T-helper 17 cell (primary cell): ENCODE measurements at places on chromosomes 7 and 10. TPM values are rescaled to one million over a fixed set of nuclear protein-coding genes. Genes with fewer than 3 reads are reported as not detected.
A peak's percentile ranks its signal among the peaks of the same experiment; 100 is the strongest.

DNA sequence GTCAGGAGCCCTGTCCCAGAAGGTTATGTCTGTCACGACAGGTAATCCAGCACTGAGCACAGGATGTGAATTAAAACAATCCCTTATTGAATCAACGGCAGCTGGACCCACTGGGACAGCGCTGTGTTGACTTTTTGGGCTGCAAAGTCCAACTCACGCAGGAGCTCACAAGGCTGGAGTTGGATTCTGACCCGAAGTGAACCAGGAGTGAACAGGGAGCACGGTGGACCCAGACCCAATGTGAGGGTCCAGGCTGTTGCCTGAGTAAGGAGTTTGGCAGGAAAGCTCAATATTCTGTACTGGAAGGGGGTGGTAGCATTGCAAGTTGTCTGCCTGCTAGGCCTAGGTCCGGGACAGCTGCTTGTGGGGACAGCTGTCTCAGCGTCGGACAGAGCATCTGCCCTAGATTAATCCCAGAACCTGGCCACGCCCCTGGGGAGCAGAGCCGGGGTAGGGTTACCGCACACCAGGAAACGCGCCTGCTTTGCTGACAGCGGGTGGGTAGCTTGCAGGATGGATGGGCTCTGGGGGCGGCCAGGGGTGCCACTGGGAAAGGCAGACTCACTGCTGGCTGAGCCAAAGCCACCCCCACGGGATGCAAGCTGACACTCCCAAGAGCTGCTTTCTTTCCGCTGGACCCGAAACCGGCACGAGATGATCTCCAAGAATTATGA is 24.0 kb downstream of the COL26A1 start:
- DNase-seq: no peak

DNA sequence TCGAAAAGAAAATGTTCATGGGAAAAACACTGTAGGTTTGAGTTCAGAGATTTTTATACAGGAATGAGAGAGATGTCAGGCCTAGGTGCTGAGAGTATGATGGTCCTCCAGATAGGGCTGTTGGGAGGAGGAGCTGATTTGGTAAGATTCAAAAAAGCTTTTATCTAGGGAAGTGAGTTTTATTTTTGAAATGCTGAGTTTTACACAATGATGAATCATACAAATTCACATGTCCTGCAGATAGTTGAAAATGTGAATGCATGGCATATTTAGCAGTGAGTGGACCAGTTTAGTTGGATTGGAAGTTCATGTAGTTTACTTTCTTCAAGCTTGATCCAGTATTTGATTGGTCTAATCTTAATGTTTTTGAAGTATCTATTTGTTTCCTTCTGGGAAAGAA is 154.8 kb downstream of the LRRC4 start:
- DNase-seq: no peak

- DNase-seq: no peak
Measured at GRCh38 chr7:17239046-17239445, 59.4 kb upstream of the AHR start.

DNA sequence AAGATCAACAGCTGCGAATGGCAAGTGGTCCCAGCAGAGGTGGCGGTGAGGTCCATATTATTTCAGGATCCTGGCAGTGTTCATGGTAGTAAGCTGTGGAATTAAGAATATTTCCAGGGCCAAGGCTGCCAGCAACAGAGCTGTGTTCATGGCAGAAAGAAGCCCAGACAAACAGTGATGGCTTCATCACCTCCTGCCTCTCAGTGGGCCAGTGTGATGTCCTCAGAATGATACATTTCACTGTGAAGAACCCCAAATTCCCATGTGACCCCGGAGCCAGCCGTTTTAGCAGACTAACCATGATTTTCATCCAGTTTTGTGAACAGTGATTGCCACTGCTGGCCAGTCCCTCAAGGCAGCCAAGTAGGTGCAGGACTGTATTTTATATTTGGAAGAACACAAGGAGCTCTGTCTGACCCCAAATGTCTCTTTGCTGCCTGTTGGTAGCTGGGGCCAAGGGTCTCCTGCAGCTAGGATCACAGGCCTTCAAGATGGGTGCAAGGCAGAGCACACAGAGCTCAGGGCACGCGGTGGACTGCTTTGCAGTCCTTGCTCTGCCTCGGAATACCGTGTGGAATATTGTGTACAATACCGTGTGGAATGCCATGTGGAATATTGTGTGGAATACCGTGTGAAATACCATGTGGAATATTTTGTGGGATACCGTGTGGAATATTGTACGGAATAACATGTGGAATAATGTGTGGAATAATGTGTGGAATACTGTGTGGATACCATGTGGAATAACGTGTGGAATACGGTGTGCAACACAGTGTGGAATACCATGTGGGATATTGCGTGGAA is 132.3 kb upstream of the CHST15 start:
- DNase-seq: no peak

- peak; percentile 12 for DNase-seq
Measured at GRCh38 chr7:97871659-97872024, 566 bp downstream of the ASNS start.

DNA sequence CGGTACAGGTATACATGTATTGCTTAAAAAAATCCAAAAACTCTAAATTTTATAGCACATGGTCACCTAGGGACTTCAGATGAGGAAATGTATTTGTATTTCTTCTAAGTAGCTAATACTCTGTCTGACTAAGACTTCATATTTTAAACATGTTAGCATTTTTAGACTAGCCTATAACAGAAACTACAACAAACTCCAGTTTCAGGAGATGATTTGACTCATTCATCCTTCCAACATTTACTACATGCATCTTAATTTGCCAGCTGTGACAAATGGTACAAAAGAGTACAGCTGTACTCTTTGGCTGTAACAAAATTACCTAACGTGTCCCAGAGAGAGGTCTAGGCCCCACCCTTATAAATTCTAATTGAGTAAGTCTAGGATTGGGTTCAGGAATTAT is 22.2 kb downstream of the TMEM209 start:
- no peak for DNase-seq

GRCh38 chr7:10122551-10123100 is 851.0 kb upstream of the PHF14 start:
- no peak for DNase-seq

- DNase-seq: no peak
Measured at GRCh38 chr10:63681993-63682697, 160.9 kb downstream of the REEP3 start.

DNA sequence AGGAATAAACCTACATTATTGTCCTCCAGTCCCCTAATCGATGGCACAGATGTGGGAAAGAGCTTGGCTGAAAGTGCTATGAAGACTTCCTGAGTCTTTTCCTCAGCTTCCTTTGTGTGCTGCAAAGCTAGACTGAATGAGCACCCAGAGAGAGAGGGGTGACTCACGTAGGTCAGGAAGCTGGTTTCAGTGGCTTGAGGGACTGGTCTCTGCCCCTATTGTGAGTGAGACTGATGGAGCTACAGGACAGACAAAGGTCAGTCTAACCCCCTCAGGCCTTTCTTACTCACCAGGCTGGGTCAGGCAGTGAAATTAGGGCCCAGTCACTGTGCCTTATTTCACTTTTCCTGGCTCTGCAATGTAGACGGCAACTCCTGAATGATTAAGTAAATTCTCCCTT is 171.1 kb upstream of the GRB10 start:
- no peak for DNase-seq

GRCh38 chr7:30485667-30486066 is 7.1 kb upstream of the NOD1 start:
- no peak for DNase-seq

GRCh38 chr10:67864607-67865371 is 19.7 kb upstream of the SIRT1 start:
- DNase-seq: no peak

- DNase-seq: no peak
Measured at GRCh38 chr7:31175672-31176071, 123.6 kb downstream of the ADCYAP1R1 start.

- DNase-seq: no peak
Measured at GRCh38 chr10:32960022-32960421, 2.0 kb upstream of the ITGB1 start.

- DNase-seq: no peak
Measured at GRCh38 chr10:130353928-130354572, 217.9 kb downstream of the GLRX3 start.

GRCh38 chr10:101229266-101230182 is at the start of gene LBX1:
Gene LBX1 (minus strand): TSS chr10:101229463. CDS start chr10:101228815, 648 bp downstream.
- no peak for DNase-seq

GRCh38 chr7:92671505-92672169 is 81.4 kb upstream of the FAM133B start:
- no peak for DNase-seq

DNA sequence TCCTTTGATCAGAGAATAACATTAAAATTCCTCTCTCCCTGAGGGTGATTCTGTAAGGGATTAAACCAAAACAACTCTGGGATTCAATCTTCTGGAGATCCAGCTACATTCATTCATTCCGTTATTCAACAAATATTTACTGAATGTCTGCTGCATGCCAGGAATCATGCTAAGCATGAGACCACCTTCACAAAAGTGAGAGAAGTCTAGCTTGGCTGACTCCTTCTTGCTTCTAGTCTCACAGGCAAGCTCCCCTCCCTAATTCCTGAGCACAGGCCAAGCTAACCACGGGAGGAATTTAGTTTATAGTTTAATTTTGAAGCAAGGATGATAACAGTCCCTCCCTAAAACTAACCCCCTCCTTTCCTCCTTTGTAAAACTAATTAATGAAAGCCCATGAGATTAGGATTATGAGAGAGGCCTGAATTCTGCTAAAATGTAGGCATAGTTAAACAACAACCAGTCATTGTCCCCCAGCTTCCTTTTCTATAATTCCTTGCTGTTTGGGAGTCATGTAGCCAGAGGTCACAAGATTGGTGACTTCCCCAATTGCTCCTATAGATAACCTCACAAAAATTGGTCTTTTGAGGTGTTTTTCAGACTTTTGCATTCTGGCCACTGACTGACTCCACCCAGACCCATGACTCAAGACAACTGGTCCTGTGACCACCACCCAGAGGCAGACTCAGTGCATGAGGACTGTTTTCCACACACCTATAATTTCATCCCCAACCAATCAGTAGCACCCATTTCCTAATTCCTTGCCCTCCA is 113.5 kb downstream of the ITGB8 start:
- no peak for DNase-seq

GRCh38 chr10:14171336-14171735 is 159.4 kb downstream of the FRMD4A start:
- no peak for DNase-seq

DNA sequence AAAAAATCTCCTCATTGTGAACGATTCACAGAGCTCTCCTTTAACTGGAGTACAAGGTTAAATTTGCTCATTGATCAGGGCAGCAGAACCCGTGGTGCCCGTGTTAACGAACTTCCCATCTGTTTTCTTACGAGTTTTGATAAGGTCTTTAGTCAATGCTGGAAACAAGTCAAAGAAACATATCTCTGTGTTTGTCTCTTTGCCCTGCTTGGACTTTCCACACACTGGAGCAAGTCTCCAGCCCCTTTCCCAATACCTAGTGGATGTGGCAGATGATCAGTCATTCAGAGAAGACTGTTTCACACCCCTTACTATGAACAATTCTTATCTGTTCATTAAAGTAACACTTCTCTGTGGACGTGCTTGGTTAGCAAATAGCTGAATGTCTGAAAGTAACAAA is 121.3 kb downstream of the ARID5B start:
- DNase-seq: no peak

DNA sequence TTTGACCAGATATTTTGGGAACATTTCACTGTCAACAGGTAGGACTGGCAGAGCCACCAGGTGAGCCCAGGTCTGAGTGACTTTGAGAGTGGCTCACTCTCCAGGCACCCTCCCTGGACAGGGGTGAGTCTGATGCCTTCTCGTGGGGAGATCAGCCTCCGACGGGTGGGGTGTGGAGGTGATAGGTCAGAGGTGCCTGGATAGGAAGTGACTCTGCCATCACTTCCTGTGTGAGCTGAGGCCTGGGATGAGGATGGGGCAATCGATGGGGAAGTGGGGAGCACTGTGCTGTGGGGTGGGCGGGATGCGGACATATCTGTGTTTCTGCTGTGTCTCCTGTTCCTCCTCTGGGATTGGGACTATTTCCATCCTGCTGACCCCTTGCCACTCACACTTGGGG is 34.6 kb downstream of the IFT22 start:
- DNase-seq: no peak

- no peak for DNase-seq
Measured at GRCh38 chr7:94507962-94508361, 1.6 kb upstream of the CASD1 start.

DNA sequence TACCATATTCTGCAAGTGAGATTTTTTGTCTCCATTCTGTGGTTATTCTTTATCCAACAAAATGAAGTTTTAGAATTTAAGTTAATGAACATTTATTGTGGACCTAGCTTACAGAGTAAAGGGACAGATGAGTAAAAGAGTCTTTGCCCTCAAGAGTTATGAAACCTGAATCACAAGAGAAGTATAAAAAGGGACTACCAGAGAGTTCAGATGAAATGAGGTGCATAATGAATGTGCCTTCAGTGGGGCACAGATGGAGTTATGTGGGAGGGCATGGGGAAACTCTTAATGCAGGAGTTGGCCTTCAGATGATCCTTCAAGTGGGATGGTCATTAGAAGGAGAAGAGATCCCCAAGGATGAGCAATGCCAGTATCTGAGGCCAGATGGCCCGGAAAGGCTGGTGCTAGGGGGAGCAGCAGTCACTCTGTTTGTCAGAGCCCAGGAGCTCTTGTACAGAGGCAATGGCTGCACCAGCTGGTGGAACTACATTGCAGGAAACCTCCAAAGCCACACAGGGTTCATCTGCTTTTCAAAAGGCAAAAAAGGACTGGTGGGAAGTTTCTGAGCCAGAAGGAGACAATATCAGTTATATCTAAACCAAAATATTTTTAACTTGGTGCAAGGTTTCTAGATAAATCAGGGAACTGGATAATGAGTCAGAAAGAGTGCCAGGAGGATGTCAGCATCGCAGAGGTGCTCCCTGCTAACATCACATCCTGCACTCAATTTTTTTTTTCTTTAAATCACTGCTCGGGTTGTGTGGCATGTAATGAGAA is 162.0 kb downstream of the KLF6 start:
- no peak for DNase-seq

DNA sequence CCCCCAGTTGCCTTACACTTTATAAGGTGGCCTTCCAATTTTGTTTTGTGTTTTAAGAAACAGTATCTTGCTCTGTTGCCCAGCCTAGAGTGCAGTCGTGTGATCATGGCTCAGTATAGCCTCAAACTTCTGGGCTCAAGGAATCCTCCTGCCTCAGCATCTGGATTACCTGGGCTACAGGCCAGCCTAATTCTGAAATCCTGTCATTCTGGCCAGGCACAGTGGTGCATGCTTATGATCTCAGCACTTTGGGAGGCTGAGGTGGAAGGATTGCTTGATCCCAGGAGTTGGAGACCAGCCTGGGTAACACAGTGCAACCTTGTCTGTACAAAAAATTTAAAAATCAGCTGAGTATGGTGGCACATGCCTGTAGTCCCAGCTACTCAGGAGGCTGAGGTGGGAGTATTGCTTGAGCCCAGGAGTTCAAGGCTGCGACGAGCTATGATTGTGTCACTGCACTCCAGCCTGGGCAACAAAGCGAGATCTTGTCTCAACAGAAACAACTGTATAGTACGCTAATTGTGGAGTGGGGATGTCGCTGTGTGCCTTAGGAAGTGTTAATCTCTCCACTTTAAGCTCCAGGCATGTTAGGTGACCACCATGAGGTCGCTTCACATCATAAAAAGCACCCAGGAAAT is 24.7 kb upstream of the RBM33 start:
- no peak for DNase-seq

RBP4 gene
- not detected for total RNA-seq

GIMAP1 gene
- 14.1 TPM for total RNA-seq

CYP26A1 gene
- total RNA-seq: not detected

SUN3 gene
- total RNA-seq: not detected

ZNF398 gene
- 19.7 TPM for total RNA-seq

ABCC2 gene
- 3.0 TPM for total RNA-seq

CRTAC1 gene
- not detected for total RNA-seq

TAS2R40 gene
- not detected for total RNA-seq

RAB19 gene
- 2.1 TPM for total RNA-seq

LDB3 gene
- total RNA-seq: not detected
